ENCODE measurements at places on chromosomes 6 and 20. TPM values are rescaled to one million over a fixed set of nuclear protein-coding genes. Genes with fewer than 3 reads are reported as not detected.

Gene C2
- not detected for polyA plus RNA-seq

Gene TRIM31
- not detected for polyA plus RNA-seq

Gene NHLRC1
- polyA plus RNA-seq = 1.2 TPM

Gene BMP7
- 0.29 TPM for polyA plus RNA-seq

Gene TRIM15
- not detected for polyA plus RNA-seq

Gene ADA
- polyA plus RNA-seq = 18.9 TPM

Gene THBS2
- polyA plus RNA-seq = 430 TPM

Gene BEND6
- polyA plus RNA-seq = 1.0 TPM

Gene CTSZ
- polyA plus RNA-seq = 138 TPM

Gene SLC2A10
- not detected for polyA plus RNA-seq

Gene RSPH4A
- 0.12 TPM for polyA plus RNA-seq

Gene OOEP
- polyA plus RNA-seq = not detected

Gene ZSCAN16
- 0.99 TPM for polyA plus RNA-seq

Gene NKAIN2
- polyA plus RNA-seq = not detected

Gene TPX2
- polyA plus RNA-seq = 32.5 TPM

Gene SMLR1
- polyA plus RNA-seq = not detected

Gene CDC40
- polyA plus RNA-seq = 10.2 TPM

Gene OR12D3
- not detected for polyA plus RNA-seq

Gene MAS1
- not detected for polyA plus RNA-seq

Gene LAMA2
- 1.4 TPM for polyA plus RNA-seq

Gene ZBP1
- polyA plus RNA-seq = not detected

Gene TCF15
- polyA plus RNA-seq = not detected

Gene PPP1R11
- 51.5 TPM for polyA plus RNA-seq

Gene TRAPPC3L
- 0.28 TPM for polyA plus RNA-seq

Gene CRISP3
- polyA plus RNA-seq = not detected

Gene CYP24A1
- 7.3 TPM for polyA plus RNA-seq

Gene GPR6
- not detected for polyA plus RNA-seq

Gene SEL1L2
- polyA plus RNA-seq = not detected

Gene PAQR8
- polyA plus RNA-seq = 0.80 TPM

Gene BTNL2
- polyA plus RNA-seq = not detected

Gene PNPLA1
- 0.32 TPM for polyA plus RNA-seq

Gene BLOC1S5
- 5.8 TPM for polyA plus RNA-seq

Gene HLA-DRB5
- 0.05 TPM for polyA plus RNA-seq

Gene MAFB
- 1.7 TPM for polyA plus RNA-seq

Gene ABHD16A
- polyA plus RNA-seq = 20.9 TPM

Gene MAP1LC3A
- polyA plus RNA-seq = 2.9 TPM

Gene SLC16A10
- polyA plus RNA-seq = 0.10 TPM

Gene RFX6
- polyA plus RNA-seq = not detected

Gene CAP2
- 11.0 TPM for polyA plus RNA-seq

Gene FOXQ1
- 4.2 TPM for polyA plus RNA-seq

Gene DZANK1
- polyA plus RNA-seq = 1.7 TPM

Gene C4B
- polyA plus RNA-seq = 1.8 TPM

Gene OGFRL1
- 5.6 TPM for polyA plus RNA-seq

Gene SMAP1
- 16.2 TPM for polyA plus RNA-seq

Gene CHMP4B
- polyA plus RNA-seq = 72.2 TPM

Gene CFB
- polyA plus RNA-seq = 2.5 TPM

Gene FNDC1
- polyA plus RNA-seq = 0.06 TPM
